ENCODE measurements at places on chromosomes 2 and 18.

- peak; percentile 36 for DNase-seq
These were observed 46.3 kb upstream of the LPIN2 start for GRCh38 chr18:3059272-3059671.

GRCh38 chr2:237297421-237298150 is 116.4 kb downstream of the COL6A3 start:
- no peak for DNase-seq

- no peak for DNase-seq
These were observed 161.9 kb upstream of the EPAS1 start for GRCh38 chr2:46135228-46135855.

- DNase-seq, result no peak
These were observed 120.5 kb downstream of the MBP start for GRCh38 chr18:77012120-77012519.

DNA sequence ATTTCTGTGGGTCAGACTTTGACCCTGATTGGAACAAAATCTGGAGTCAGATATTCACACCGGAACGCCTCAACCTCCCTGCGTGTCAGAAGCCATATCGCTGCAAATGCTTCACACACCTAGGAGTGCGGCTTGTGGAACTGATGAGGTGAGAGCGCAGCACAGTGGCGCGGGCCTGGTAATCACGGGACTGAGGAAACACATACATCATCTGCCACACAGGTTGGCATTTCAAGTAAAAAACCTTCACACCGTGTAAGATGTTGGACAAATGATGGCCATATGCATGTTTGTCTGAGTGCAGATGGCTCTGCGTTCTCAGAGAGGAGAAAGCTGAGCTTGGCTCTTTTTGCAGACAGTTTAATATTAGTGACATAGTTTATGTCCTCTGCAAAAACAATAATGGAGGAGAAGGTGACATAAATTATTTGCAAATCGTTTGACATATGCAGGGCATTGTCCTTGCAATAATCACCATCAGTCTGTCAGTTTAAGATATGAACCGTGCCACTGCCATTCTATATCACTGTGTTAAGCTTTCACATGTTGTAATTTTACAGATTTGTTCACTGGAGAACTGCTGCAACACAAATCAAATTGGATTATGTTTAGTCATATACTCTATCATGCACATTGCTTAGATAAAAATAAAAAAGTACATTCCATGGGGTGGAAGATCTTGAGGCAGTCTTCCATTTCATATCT is 101.4 kb downstream of the MTX2 start:
- no peak for DNase-seq

- no peak for DNase-seq
These were observed 174.1 kb downstream of the NYAP2 start for GRCh38 chr2:225573603-225574002.

DNA sequence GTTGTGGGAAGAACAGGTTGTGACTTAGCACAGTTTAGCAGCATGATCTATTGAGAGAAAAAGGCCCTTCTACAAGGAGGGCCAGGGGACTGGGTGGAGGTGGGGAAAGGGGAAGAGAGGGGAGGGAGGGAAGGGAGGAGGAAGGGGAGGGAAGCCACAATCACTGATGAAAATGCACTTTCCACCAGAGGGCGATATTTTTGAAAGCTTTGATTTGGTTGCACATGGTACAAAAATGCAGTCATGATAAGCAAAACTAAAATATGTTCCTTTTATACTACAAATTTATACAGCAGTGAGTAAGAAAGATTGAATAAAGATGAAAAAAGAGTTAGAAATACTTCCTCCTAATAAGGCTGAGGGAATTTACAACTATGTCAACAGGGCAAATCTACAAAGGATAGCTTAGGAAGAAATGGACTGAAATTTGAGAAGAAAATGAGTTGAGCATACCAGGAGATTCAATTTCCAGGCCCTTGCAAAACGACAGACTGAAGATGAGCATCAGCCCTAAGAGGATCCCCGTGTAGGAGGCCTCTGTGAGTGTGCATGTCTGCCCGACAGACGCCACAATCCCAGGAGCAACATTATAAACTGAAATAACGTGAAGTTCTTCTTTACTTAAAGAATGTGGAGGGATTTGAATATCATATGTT is 17.2 kb downstream of the SH3YL1 start:
- DNase-seq, result peak; percentile 26

- no peak for DNase-seq
These were observed 150.4 kb downstream of the RAPGEF4 start for GRCh38 chr2:172885996-172886395.

DNA sequence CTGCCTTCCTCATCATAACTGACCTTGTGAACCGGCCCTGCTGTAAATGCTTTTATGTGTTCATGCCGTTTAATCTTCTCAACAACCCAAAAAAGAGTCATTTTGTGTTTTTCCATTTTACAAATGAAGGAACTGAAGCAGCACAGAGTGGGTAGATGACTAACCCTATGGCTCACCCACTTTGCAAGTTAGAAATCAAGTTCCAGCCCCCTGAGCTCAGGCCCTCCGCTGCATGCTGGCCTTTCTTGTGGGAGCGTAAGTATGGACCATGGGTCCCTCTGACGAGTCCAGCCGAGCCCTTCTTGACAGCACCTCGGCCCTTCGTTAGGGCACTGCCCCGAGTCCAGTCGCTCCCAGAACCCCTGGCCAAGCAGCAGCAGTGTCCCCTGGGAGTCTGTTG is 194.6 kb downstream of the GLI2 start:
- no peak for DNase-seq

DNA sequence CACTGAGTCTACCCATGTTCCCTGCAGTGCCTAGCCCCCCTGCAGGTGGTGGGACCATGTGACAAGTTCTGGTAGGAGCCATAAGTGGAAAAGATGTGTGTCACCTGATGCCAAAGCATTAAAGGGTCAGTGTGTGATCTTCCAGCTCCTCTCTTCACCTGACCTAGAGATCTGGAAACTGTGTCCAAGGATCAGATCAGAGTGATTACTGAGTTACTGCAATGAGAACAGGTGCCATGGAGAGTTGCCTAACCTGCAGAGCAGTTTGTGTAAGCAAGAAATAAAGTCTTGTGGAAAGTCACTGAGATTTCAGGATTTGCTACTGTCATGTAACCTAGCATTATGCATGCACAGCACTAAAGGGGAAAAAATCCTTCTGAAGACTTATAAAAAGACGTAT is 90.6 kb downstream of the ACVR1C start:
- DNase-seq, result no peak

GRCh38 chr18:650428-650858 is 7.0 kb upstream of the TYMS start:
- no peak for DNase-seq

GRCh38 chr2:120772261-120772660 is 36.6 kb downstream of the GLI2 start:
- no peak for DNase-seq

GRCh38 chr2:41900101-41900577 is 147.7 kb upstream of the PKDCC start:
- DNase-seq, result no peak

DNA sequence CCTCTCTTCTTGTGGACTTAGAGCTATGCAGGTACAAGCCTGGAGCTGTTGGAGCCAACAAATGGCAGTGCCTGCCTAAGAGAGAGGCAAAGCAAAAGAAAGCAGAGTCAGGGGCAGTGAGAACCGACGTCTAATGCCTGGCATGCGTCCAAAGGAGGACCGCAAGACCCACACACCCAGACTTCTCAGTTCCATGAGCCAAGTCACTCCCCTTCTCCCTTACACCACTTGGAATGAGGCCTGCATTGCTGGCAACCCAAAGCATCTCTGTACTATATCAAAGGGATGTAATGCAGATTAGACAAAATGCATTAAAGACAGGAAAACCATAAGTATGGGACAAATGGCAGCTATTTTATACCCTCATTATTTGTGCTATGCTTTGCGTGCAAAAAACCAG is 49.9 kb upstream of the RNU4ATAC start:
- no peak for DNase-seq

- no peak for DNase-seq
These were observed 4.4 kb downstream of the FBLN7 start for GRCh38 chr2:112142525-112143078.

- no peak for DNase-seq
These were observed 482.2 kb downstream of the SPAG16 start for GRCh38 chr2:213766465-213766901.

DNA sequence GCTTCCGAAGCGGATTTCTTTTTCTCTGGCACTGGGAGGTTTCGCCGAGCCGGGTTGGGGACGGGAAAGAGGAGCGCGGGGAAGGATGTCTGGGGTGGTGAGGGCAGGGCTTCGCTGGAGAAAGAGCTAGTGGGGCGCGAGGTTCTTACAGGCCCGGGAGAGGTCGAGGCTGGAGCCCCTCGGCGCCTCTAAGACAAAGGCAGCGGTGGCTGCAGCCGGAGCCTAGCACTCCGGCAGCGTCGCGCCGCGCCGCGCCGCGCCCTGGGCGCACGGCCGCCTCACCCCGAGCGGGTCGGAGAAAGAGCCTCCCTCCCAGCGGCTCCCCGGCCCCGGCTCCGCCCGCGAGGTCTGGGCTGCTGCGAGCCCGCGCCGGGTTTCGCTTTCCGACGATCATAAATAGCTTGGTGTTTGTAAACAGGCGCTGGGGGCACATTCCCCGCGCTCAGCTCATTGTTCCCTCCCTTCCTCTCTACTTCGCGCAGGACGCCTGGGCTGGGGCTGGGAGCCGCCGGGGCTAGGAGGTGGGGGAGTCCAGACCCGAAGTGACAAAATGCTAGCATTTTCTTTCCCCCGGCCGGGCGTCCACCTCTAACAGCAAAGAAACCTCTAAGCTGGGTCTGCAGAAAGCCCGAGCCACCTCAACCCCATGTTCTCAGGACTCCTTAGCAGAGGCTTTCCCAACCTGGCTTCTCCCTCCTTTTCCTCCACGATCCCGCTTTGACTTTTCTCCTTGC is 813 bp upstream of the MEIS1 start:
- DNase-seq, result no peak

DNA sequence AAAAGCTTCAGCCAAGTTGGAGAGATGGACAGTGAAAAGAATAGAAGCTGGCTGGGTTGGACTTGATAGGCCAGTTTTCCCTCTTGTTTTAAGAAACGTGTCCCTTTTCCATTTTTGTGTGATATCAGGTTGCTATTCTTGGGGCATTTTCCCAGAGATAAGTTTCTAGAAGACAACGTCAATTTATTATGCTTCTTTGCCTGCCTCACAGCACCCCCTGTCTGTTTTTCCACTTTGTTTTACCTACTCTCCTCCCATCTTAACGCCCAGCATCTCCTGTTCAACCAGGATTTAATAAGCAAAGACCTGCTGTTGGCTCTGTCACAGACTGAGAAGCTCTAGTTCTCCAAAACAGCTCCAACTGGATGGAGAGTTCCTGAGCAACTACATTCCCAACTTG is 317.8 kb upstream of the ZNF521 start:
- no peak for DNase-seq

- DNase-seq, result no peak
These were observed 34.3 kb downstream of the LCLAT1 start for GRCh38 chr2:30481323-30481800.

- no peak for DNase-seq
These were observed 62.9 kb downstream of the ACKR3 start for GRCh38 chr2:236632295-236633218.

DNA sequence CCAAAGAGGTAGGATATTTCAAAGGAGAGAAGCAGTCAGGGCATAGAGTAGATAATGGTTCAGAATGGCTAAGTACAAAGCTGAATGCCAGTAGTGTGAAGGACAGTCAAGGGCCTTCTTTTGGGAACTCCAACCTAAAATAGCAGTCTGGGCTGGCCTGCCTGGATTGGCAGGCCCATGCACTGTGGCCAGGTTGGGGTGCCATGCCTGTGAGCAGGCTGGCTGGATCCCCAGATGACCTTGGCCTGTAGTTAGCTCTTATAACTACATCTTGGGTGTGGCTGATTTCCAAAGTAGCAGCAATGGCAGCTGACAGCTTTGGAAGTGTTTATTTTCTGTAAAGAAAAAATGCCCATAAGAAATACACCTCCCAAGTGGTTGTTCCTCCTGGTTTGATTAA is 51.5 kb upstream of the ITGB6 start:
- no peak for DNase-seq

DNA sequence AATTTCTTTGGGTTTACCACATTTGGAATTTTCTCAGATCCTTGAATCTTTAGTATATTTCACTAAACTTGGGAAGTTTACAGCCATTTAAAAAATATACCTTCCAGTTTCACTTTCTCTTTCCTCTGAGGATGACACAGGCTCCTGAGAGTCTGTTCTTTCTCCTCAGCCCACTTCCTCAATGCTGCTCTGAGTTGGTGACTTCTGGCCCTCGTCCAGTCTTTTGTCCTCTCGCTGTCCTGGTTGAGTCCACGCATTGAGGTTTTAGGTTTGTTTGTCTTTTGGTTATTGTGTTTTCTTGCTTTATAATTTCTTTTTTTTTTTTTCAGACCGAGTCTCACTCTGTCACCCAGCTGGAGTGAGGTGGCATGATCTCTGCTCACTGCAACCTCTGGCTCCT is 40.7 kb upstream of the GALR1 start:
- DNase-seq, result peak; percentile 9

DNA sequence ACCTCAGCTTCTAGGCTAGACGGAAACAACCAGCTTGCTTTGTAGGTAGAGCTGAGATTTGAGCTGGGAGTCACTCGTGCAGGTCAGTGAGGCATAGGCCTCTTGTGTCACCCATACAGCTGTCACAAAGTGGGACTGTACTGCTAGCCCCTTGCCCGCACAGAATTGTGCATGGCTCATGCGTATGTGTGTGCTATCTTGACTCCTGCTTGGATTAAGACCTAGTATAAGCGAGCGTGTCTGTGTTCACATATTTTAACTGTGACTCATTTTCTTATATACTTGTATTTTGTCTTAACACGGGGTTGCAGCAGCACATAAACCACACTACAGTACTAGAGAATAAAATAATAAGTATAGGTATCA is 20.1 kb downstream of the CEP68 start:
- no peak for DNase-seq

DNA sequence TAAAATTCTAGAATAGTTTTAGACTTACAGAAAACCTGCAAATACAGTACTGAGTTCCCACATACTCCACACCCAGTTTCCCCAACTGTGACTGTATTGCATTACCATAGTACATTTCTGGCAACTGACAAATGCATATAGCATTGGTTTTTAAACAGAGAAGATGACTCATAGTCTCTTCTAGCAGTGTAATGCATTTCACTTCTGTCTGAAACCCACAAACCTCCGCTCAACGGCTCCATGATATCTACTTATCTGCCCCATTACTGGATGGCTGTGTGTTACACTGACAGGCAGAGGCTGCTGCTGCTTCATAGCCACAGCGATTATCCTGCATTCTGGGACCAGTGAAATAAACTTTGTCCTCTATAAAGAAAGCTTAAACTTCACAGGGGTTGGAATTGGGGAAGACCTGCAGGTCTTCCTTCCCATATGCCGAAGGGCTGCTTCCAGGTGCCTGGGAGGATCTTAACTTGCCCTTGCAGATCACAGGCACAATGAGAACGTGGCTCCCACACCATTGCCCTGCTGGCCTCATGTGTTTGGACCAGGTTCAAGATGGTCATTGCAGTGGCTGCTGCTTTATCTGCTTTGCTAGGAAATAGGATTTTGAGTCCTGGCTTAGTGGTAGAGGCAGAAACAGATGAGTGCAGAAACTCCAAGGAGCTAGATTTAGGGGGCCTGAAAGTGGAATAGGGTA is 742.6 kb upstream of the HS6ST1 start:
- DNase-seq, result no peak
